ENCODE measurements at places on chromosomes 1 and 21.

GRCh38 chr1:242219905-242220304, 221.0 kb upstream of the MAP1LC3C start:
- no peak for DNase-seq

- no peak for DNase-seq
Observed at GRCh38 chr21:27329255-27329851, 362.5 kb upstream of the ADAMTS5 start.

- peak; percentile 37 for DNase-seq
Observed at GRCh38 chr21:38806153-38806941, 618 bp downstream of the ETS2 start.

DNA sequence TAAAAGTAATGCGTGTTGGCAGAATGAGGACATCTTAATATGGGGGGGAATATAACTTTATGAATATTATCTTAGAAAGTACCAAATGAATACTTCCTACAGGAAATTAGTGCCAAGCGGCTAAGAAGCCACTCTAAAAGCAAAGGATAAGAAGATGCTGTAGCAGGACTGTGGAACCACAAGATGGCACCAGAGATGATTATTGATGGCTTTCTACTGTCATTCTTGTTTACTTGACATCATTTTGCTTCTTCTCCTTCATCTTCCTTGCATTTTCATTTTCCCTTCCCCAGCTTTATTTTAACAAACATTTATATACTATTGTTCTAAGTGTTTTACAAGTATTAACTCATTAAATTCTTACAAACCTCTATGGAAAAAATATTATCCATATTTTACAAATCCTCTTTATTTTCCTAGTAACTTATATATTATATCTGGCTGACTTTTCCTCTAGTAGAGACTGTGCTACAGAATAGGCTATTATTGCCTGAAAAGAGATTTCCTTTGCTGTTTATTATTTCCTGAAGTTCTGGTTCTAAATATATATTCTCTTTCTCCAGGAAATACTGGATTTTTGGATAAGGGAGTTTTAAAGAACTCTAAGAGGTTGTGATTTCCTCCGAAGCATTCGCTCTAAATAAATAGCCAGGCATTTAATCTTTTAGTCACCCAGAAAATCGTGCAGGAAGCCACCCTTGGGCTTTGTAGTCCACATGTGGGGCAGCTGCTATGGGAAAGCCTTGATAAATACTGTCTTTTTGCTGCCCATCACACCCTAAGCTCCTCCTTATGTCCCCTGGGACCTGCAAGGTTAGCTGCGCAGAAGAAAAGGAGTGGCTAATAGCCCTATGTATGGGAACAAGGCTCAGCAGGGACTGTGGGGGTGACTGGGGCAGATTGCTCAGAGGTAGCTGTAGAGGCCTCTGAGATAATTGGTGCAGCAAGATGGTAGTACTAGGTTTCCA, 69.8 kb downstream of the TPR start:
- DNase-seq = peak; percentile 68

DNA sequence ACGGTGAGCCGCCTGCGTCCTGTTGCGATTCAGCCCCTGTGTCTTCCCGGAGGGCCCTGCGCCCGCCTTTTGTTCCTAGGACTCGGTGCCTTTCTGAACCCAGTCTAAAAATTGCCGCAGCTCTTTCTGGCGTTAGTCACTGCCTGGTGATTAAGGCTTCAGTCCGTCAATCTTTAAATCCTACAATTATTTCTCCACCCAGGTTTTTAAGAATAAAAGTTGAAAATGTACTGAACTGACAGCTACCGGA, 16.2 kb upstream of the PDXK start:
- no peak for DNase-seq

- no peak for DNase-seq
Observed at GRCh38 chr1:40906781-40907400, 44.7 kb upstream of the CITED4 start.

Data from erythroblast (primary cell).